Stimulated activated CD4-positive, alpha-beta T cell treated with anti-CD3 and anti-CD28 coated beads, Interleukin-1b, Interleukin-23, amount 100 ng/mL, for 24 hours (primary cell): ENCODE measurements at places on chromosomes 5 and 9.

GRCh38 chr9:136925414-136926153, 19.0 kb downstream of the FBXW5 start:
- DNase-seq: no peak

DNA sequence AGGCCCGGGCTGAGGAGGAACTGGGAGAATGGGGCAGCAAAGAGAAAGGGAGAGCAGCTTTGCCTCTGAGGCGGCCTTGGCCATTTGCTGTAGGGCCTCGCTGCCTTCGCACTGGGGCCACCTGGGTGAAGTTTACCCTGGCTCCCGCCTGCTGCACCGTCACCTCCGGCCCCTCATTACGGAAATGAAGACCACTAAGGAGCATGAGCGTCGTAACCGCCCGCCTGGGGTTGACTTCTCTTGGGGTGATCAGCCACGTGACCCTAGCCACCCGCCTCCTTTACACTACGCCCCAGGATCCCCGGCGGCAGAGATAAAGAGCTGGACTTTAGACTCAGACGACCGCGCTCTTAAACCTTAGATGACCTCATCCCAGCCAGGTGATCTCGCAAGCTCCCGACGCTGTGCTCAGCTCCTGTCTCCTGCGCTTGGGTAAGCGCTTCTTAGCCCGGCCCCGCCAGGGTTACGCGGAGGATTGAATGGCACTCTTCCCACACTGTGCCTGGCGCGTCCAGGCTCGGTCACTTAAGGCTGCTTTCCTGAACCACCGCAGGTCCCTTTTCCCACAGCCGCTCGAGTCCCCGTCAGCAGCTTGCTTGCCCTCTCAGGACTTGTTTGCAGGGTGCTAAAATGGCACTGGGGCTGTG, 107.9 kb upstream of the LARP1 start:
- no peak for DNase-seq

DNA sequence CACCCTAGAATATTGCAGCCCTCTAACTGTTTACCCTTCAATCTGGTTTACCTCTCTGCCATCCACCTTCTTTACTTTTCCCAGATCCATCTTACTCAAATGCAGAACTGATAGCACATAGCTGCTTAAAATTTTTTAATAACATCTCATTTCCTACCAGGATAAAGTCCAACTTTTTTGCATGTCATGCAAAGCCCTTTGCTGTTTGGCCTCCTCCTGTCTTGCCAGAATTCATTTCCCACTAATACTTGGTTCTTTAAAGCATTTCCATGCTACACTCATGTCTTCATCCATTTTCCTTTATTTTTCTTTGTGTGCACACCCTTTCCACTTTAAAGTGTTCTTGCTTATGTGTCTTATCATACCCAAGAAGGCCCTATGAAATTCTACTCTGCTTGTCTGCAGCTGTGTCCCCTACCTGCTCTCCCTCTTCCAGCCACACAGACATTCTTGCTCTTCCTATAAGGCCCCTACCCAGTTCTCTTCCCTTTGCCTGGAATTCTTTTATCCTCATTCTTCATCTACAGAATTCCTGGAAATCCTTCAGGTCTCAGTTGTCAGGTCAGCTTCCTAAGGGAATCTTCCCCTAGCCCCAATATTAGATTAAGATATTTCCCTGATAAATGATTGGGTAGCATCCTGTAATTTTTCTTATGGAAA, 50.3 kb downstream of the TLE4 start:
- DNase-seq: no peak

- no peak for DNase-seq
Measured at GRCh38 chr5:54649041-54649504, 131.5 kb downstream of the SNX18 start.

DNA sequence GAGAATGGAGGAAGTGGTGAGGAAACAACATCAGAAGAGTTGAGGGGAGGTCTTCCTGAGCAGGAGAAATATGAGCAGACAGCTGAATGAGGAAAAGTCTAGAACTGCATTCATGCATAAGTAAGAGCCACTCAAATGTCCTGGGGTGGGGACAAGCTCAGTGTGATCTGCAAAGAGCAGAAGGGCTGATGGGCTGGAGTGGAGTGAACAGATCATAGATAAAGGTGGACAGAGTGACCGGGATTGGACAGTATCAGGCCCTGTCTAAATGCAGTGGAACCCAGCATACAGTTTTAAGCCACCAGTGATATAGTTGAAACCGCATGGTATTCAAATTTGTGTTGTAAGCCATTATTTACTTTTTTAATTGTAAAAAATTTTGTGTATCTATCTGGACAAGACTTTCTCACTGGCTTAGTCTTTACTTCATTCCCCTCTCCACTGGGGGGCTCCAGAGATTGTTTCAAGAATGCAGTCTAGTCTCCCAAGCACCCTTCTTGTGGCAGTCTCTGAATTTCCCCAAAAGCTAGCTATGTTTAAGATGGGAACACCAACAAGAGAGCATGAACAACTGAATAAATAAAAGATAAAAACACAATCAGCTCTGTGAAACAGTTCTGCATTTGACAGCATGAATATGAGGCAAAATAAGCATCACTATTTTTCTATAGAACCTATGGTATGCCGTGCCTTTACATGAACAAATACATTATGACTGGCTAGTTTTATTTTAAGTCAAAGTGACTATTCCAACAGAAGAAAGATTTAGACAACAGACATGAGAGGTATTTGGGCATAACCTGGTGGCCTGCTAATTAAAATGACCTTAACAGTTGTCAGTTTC, 10.7 kb upstream of the STK32A start:
- DNase-seq: no peak

- no peak for DNase-seq
Measured at GRCh38 chr5:7395432-7395946, 449 bp upstream of the ADCY2 start.

- no peak for DNase-seq
Measured at GRCh38 chr9:131546336-131547084, 1.2 kb downstream of the PRRT1B start.

DNA sequence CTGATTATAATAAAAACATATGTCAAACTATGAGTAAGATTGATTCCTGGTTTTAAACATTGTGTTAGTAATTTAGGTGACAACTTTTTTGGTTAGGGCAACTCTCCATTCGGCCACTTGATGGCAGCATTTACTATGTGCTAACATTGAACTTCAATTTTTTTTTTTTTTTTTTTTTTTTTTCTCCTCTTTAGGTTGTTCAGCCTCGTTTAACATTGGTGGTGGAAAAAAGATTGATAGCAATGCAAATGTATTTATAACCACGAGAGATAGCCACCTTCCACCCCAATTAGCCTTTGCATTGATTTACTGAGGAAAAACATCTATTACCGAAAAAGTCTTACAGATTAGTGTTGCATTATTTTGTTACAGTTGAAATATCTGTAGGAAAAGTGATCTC, 159.1 kb downstream of the CSNK1G3 start:
- no peak for DNase-seq

DNA sequence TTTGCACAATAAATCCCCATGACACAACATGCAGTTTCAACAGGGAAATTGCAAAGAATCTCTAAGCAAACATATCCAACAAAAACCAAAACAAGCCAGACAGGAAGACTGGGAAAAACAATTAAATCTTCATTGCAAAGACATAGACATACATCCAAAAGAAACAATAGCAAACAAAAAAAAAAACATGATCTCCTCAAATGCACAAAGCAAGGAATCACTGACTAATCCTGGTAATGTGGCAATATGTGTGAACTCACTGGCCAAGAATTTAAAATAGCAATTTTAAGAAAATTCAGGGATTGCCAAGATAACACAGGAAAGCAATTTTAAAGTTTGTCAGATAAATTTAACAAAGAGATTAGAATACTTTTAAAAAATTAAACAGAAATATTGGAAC, 520.1 kb upstream of the SMC2 start:
- no peak for DNase-seq

DNA sequence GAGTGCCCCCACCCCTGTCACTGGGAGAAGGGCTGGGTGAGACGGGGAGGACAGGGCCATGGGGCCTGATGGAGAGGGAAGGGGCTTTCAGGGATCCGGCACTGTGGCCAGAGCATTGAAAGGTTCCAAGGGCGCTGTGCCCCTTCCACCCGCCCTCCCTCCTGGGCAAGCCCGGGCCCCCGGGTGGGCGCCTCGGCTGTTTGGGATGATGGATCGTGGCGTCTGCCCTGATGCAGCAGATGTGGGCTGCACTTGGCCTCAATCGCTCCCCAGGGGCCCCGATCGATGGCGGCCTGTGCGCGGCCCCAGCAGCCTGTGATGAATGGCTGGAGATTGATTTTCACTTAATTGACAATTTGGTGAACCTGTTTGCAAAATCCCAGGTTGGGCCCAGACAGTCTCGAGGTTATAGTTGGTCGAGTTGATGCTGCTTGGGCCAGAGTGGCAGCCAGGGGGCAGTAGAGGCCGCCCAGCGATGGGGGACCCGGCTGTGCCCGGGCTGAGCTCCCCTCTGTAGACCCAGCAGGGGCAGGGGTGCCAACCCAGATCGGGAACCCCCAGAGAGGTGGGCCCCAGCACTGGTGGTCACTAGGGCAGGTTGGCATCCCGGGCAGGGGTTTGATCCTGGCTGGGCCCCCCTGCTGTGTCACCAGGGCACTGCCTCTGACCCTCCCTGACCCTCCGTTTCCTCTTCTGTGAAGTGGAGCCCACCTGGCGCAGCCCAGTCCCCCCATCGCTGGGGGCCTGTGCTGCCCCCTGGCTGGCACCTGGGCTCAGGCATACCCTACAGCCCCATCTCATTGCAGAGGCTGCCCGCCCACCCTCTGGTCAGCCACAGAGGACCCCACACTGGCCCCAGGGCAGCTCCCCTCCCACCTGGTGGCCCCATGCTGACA, 34.7 kb downstream of the LHX3 start:
- DNase-seq: peak; percentile 19

- DNase-seq: no peak
Measured at GRCh38 chr9:135607401-135608293, 31.7 kb downstream of the GLT6D1 start.

- DNase-seq: no peak
Measured at GRCh38 chr5:126248611-126249010, 174.6 kb upstream of the GRAMD2B start.

- DNase-seq: no peak
Measured at GRCh38 chr5:180128671-180129261, 57.2 kb upstream of the RNF130 start.

GRCh38 chr5:101385276-101385675, 482.2 kb upstream of the ST8SIA4 start:
- DNase-seq: no peak

DNA sequence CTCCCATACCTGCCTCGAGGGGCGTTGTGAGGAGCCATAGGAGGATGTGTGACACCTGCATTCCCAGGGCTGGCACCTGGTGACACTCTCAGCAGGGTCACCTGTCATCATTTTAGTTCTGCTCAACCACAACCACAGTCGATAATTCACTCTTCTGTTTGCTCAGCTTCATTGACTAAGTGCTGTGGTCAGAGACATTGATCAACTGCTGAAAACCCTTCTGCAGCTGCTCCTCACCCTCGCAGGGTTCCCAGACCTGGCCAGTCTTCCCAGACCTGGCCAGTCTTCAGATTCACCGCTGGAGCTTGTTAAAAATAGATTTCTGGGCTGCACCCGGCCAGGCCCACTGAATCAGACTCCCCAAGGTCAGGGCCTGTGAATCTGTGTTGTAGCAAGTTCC, 92.8 kb downstream of the MVB12B start:
- no peak for DNase-seq

- DNase-seq: no peak
Measured at GRCh38 chr5:95832664-95833063, 10.1 kb upstream of the GLRX start.

GRCh38 chr5:175246242-175246888, 197.6 kb downstream of the DRD1 start:
- no peak for DNase-seq

DNA sequence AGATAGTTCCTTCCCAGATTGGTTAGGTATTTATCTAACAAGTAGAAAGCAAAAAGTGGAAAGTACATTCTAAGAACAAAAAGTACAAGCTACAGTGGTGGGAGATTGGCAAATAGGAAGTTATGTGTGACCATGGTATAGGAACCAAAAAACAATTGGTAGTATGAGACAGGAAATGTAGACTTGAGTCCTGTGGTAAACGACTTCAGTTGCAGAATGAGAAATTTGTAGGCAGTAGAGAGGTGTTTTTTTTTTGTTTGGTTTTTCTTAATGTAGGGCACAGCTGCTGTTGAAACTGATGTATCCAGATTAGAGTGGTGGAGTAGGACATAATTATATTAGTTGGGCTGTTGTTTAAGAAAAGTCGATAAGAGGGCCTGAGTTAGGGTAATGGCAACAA, 72.0 kb downstream of the CCNH start:
- no peak for DNase-seq

DNA sequence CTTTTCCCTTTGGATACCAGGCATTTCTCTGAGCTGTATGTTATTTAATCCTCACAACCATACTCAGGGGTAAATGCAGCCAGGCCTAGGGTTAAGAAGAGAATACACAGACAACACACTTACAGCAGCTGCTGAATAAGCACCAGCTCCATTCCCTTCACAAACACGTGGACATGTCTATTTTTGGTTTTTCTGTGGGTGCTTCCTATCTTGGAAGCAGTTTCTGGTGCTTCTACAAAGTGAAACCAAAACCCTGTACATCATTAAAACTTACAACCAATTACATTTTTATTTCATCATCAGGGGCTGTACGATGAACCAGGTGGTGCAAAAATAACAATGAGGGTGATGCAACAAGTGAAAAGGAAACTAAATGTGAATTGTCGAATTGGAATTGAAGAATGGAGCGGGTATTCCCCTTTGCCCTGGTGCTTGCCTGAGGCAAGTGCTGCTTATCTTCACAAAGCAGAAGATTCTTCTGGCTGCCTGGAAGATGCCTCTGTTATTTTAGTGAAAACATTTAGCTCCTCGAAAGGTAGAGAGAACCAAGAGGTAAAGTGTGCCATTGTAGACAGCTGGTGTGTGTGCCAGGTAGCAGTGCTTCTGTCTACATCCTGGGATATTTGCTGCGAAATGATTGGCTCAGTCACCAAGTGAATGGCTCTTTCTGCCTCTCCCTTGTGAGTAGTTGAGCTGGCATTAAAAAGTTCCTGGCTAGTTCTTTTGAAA, 18.6 kb upstream of the IFNB1 start:
- DNase-seq: peak; percentile 8

- no peak for DNase-seq
Measured at GRCh38 chr5:6493681-6494454, 45.2 kb downstream of the UBE2QL1 start.

GRCh38 chr9:3868012-3868411, 342.2 kb upstream of the RFX3 start:
- DNase-seq: no peak

GRCh38 chr9:89746385-89747116, 141.7 kb downstream of the GADD45G start:
- no peak for DNase-seq

GRCh38 chr5:78627766-78628165, 20.8 kb downstream of the LHFPL2 start:
- no peak for DNase-seq

- DNase-seq: no peak
Measured at GRCh38 chr5:139659695-139660101, 11.5 kb downstream of the CXXC5 start.

- DNase-seq: no peak
Measured at GRCh38 chr5:180649297-180650039, at the start of gene FLT4. Gene FLT4 (minus strand): TSS chr5:180649600. CDS start chr5:180649545, 55 bp downstream.
